ENCODE measurements at places on chromosomes 4 and X. TPM values are rescaled to one million over a fixed set of nuclear protein-coding genes. Genes with fewer than 3 reads are reported as not detected.

Gene RTL3
- not detected for total RNA-seq

Gene MAP3K15
- total RNA-seq, result 0.23 TPM

Gene VCX3B
- total RNA-seq, result not detected

Gene EGFL6
- 0.26 TPM for total RNA-seq

Gene GALNTL6
- not detected for total RNA-seq

Gene CLTRN
- 0.46 TPM for total RNA-seq

Gene ENAM
- not detected for total RNA-seq

Gene ZNF280C
- total RNA-seq, result 4.0 TPM

Gene SEC31A
- 130 TPM for total RNA-seq

Gene ADH4
- 0.33 TPM for total RNA-seq

Gene RTL9
- total RNA-seq, result not detected

Gene HSFX3
- not detected for total RNA-seq

Gene TRIM60
- total RNA-seq, result not detected

Gene TIGD4
- total RNA-seq, result 0.18 TPM

Gene PPBP
- total RNA-seq, result 1.3 TPM

Gene HPSE
- 4.5 TPM for total RNA-seq

Gene SCRG1
- total RNA-seq, result not detected

Gene UGT2B11
- total RNA-seq, result not detected

Gene CTAG2
- not detected for total RNA-seq

Gene LNX1
- not detected for total RNA-seq

Gene TMPRSS11B
- not detected for total RNA-seq

Gene PDGFC
- 0.12 TPM for total RNA-seq

Gene BEX2
- total RNA-seq, result 24.0 TPM

Gene STATH
- not detected for total RNA-seq
